ENCODE measurements at places on chromosomes 6 and 20.
A peak's percentile ranks its signal among the peaks of the same experiment; 100 is the strongest.

GRCh38 chr6:2949536-2950083, 21.8 kb downstream of the SERPINB6 start:
- DNase-seq, result no peak

- DNase-seq, result peak; percentile 11
These were observed 65.3 kb upstream of the ID4 start for GRCh38 chr6:19771753-19772336.

DNA sequence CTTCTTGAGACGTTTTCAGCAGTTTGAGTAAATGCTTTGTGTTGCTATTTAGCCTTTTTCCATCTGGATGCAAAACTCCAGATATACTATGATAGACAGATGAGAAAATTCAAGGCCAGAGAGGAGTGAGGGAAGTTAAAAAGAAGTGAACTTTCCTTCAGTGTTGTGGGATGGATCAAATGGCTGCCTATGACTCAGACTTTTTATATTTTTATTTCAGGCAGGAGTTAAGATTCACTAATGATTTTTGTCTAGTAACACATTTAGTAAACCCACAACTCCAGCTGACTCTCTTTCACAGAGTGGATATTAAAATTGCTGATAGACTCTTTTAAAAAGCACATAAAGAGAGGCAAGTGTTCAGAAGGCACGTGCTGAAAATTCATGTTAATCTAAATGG, 23.2 kb upstream of the PTCHD4 start:
- DNase-seq, result no peak

GRCh38 chr6:42907336-42907735, 8.5 kb upstream of the PTCRA start:
- DNase-seq, result no peak

- no peak for DNase-seq
These were observed 233.5 kb downstream of the TMEM242 start for GRCh38 chr6:157089851-157090250.

- DNase-seq, result peak; percentile 65
These were observed 94.2 kb upstream of the FLRT3 start for GRCh38 chr20:14431568-14431967.

DNA sequence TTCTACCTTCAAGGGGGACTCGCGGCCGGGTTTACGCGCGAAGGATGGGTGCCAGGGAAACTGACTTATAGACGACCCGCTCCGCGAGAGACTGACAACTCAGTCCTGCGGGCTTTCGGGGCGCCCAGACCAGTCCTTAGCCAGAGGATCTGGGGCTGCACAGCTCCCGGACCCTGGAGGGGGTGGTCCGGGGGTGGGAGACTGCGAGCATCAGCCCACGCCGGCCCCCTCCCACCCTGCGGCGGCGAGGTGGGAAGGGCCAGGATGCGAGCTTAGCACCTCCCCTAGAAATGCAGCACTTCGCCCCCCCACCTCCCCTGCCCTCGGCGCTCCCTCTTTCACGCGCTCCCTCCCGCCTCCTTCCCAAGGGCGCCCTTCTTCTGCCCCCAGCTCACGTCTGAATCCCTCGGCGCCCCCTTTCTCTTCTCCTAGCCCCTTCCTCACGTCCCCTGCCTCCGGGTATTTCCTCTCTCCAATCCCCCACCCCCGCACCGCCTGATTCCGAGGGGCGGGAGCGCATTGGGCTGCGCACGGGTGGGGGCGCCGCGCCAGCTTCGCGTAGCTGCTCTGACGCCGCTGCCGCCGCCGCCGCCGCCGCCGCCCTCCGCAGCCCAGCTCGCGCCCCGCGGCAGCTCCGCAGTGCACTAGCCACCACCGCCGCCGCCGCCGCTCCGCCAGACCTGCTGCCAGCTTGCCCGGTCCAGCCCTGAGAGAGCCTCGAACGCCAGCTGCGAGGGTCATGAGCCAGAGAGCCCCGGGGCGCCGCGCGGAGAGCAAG, at the start of gene SLC32A1:
SLC32A1 (plus strand) TSS at position 639 of the 778 bp plus-strand sequence. CDS start 239 bp downstream, outside the sequence.
- DNase-seq, result no peak

DNA sequence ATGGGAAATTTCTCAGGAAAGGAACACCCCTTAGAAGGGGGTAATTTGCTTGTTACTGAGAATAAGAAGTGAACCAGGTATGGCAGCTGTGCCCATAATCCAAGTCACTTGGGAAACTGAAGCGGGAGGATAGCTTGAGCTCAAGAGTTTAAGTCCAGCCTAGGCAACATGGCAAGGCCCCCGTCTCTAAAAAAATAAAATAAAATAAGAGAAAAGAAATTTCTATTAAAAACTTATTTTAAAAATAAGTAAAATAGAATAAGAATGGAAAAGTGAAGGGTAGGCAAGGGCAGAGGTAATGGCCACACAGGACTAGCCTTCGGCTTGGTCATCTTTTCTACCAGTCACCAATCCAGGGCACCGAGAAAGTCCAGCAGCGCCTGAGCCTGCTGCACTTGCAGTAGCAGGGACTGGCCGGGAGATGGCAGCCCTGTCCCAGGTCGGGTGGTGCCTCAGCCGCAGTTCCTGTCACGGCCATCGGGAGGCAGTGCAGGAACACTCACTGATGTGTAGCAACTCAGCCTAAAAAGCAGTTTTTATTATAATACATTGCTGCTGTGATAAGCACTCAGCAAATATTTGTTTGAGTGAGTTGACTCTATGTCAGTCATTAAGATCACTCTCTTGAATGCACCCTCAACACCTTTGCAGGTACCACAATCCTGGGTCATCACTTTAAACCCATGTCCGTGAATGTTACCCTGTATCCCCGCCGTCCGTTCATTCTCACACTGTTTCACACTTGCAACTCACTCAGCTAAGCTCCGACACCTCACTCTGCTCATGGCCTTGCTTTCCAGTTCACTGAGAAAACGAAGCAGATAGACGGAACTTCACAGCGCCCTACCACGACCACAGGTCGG, 23.2 kb upstream of the GCM1 start:
- DNase-seq, result peak; percentile 68

GRCh38 chr20:17344790-17345189, 118.0 kb downstream of the PCSK2 start:
- DNase-seq, result no peak

GRCh38 chr6:137589067-137589848, 95.1 kb upstream of the OLIG3 start:
- DNase-seq, result peak; percentile 95

DNA sequence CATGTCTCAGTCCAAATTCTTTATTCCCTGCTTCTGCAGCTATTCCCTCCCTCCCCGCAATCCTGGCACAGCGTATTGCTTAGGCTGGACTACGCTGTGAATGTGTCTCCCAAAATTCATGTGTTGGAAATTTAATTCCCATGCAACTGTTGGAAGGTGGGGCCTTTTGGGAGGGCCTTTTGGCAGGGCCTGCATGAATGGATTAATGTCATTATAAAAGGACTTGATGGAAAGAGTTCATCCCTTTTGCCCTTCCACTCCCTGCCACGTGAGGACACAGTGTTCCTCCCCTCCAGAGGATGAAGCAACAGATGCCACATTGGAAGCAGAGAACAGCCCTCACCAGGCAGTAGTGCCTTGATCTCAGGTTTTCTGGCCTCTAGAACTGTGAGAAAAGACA, 20.4 kb upstream of the NOTCH4 start:
- no peak for DNase-seq

DNA sequence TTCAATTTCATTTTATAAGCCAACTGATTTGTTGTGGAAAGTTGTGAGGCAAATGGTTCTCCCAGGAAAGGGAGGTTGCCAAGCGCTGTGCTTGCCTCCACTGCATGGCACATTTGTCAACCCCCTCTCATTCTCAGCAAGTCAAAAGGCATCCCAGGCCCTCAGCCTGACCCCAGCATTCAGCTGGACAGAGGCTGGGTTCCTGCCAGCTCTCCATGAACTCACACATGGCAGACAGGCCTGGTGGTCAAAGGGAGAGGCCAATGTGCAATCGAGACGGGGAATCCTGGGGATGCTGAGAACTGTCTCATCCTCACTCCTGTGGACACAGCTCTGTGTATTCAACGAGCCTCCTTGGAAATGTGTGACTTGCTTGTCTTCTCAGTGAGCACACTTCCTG, 106.0 kb upstream of the CDH4 start:
- no peak for DNase-seq

GRCh38 chr6:75943381-75943780, 129.1 kb downstream of the IMPG1 start:
- no peak for DNase-seq

DNA sequence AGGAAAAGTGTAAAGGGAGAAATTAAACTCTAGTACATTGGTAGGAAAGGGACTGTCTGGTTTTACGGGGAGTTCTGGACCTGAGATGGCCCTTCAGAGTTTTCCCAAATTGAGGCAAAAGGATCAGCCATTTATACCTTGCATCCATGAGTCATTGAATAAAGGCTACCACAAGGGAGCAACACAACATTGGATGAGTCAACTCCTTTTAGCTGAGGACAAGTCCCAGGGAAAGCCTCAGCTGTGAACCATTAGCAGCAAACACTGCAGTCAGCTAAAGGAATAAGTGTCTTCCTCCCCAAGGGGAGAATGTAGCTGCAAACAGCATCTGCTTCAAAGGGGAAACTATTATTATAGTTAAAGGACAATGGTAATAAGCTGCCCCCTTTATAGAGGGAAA, 468.7 kb upstream of the ID4 start:
- no peak for DNase-seq

- no peak for DNase-seq
These were observed 29.7 kb upstream of the MDFI start for GRCh38 chr6:41608443-41609151.

DNA sequence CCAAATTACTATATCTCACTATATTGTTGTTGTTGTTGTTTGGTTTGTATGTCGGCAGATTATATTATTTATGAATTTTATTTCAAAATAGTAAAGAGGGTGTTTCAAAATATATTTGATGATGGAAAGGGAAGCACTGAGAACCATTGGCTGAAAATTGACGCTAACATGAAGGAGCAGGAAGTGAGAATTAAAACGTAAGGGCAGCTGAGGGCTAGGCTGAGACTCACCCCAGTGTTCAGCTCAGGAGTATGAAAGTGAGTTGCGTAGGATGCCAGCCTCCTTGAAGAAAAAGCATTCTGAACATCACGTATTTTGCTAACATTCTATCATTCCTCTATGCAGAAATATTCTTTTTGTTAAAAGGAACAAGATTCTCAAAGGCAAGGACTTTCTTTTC, 10.7 kb upstream of the IPCEF1 start:
- peak; percentile 46 for DNase-seq

DNA sequence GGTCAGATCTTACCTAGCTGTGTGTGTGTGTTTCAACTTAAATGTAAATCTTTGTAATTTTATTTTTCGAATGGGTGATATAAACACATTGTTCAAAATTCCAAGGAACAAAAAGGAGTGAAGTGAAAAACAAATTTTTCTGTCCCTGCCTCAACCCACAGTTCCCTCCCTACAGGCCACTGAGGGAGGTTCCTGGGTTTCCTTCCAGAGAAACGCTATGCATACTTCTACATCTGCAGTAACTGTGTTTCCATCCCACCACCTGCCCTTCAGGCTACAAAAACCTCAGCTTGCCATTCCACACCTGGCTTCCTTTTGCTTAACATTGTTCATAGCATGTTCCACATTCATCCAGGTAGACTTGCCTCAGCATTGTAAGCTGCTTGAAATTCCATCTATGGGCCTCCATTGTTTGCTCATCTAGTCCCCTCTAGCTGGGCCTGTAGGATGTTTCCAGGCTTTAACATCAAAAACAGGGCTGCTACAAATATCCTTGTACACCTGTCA, 12.0 kb downstream of the ANGPT4 start:
- DNase-seq, result no peak

DNA sequence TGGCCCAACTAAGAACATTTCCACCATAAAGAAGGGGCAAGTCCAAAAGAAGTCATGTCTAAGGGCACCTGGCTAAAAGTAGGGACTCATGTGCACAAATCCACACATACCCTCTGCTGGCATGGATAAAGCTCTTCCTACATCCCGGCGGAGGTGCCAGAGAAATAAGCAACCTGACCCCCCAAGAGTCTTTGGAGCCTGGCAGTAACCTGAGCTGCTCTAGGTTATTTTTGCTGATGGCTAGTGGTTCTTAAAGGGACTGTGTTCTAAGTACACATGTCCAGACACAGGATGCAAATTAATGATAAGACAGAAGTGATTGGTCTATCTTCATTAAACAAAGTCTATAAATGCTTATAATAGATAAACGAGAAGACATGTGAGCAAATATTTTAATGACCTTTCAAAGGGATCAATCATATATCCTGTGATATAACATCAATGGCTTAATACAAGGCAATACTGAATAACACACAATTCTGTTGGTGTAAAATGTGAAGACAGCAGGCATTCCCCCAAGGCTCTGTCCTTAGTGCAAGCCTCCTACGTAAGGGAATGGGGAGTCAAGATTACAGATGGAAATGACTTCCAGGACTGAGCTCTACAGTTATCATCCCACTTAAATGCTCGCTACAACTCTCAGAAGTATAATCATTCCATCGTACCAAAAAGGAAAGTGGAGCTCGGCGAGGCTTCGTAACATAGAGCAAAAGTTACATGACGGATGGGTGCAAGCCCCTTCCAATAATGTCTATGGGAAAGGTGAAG, 52.5 kb downstream of the HIVEP2 start:
- DNase-seq, result no peak
